ENCODE measurements at places on chromosomes 3 and 15.

DNA sequence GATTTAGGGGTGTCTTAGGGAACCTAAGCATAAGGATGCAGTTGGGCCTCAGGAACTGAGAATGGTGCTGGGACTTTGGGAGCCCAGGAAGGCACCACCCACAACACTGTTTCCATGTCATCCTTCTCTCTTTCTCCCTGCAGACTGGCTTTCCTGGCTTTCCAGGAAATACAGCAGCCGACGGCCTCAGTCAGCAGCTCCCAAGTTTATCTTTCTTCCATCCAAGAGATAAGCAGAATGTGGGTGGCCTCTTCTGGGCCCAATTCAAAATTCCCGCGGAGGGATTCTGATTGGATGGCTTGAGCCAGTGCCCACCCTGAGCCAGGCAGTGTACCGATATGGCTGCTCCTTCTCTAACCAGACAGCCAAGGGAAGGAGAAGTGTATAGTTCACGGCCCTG, 4.5 kb upstream of the CLN6 start:
- no peak for DNase-seq

GRCh38 chr15:85804481-85805170, 9.9 kb upstream of the KLHL25 start:
- DNase-seq, result no peak

DNA sequence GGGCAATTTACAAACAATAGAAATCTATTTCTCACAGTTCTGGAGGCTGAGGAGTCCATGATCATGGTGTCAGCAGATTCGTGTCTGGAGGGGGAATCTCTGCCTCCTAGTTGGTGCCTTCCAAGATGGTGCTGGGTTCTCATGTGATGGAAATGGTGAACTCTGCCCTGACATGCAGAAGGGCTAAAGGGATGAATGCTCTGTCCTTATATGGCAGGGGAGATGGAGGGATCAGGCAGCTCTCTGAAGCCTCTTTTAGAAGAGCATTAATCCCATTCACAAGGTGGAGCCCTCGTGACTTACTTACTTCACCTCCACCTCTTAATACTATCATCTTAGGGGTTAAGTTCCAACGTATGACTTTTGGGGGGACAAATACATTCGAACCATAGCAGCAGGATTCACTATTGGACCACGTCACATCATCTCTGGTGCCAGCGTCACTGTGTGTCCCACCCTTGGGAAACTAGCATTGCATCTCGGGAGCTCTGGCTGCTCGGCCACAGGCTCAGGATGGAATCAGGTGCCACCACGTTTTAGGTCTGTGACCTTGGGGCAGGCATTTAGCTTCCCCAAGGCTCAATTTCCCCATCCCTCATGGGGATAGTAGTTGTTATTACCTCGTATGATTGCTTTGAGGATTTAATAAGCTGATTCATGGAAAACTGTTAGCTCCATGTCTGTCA, 53.0 kb downstream of the SV2B start:
- DNase-seq, result no peak

DNA sequence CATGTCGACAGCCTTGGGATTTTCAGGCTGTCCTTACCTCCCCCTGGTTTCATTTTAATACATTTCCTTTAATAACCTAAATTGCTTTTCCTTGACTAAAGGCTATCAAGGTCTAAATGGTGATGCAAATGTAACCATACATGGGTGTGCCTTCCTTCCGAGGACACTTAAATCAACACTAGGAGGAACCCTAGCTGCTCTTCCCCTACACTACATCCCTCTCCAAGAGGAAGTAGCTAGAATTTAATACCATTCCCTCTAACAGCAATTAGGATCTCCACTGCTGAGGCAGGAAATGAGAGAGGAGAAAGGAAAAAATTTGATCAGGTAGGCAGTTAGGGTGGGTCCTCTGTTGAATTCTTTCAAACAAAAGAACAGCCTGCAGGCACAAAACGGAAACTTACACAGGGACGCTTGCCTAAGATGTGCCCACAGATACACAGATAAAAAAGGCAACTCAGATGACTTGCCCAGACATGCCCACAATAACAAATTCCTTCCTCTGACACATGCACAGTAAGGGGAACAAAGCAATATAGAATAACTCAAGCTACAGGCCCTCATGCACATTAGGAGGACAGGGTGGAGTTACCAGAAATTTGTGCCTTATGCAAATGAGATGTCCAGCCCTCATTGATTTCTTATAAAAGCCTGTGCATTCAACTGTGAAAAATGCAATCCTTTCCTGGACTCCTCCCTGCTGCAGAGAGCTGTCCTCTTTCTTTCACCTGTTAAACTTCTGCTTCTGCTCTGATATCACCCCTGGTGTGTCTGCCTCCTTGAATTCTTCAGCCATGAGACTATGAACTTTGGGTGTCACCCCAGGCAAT, 1024.4 kb upstream of the CADM2 start:
- no peak for DNase-seq

- peak; percentile 15 for DNase-seq
Observed at GRCh38 chr3:126081618-126082361, 2.1 kb downstream of the SLC41A3 start.

DNA sequence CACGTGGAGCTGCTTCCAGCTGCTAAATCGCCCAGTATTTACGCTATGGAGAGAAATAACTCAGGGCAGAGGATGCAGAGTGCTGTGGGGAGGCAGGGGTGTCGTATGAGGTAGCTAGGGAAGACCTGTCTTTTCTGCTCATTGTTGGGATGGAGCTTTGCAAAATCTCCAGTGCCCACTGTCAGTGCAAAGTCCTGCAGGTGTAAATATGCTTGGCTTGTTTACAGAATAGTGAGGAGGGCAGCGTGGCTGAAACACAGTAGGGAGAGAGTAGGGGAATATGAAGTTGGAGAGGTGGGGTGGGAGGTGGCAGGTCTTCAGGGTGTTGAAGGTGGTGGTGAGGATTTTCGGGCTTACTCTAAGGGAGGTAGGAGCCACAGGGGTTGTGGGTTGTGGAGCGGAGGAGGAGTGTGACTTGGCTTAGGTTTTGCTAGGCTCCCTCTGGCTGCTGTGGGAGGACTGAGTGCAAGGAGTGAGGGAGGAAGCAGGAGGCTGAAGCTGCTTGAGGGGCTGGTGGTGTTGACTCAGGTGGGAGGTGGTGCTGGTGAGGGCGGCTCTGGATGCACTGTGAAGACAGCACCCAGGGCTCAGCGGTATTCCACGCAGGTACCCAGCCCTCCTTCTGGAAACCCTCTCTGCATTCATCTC, 125.7 kb downstream of the FBLN2 start:
- DNase-seq, result no peak

GRCh38 chr15:24858737-24859601, 95.8 kb upstream of the SNRPN start:
- no peak for DNase-seq

GRCh38 chr3:5298453-5298852, 110.9 kb downstream of the EDEM1 start:
- DNase-seq, result peak; percentile 15

DNA sequence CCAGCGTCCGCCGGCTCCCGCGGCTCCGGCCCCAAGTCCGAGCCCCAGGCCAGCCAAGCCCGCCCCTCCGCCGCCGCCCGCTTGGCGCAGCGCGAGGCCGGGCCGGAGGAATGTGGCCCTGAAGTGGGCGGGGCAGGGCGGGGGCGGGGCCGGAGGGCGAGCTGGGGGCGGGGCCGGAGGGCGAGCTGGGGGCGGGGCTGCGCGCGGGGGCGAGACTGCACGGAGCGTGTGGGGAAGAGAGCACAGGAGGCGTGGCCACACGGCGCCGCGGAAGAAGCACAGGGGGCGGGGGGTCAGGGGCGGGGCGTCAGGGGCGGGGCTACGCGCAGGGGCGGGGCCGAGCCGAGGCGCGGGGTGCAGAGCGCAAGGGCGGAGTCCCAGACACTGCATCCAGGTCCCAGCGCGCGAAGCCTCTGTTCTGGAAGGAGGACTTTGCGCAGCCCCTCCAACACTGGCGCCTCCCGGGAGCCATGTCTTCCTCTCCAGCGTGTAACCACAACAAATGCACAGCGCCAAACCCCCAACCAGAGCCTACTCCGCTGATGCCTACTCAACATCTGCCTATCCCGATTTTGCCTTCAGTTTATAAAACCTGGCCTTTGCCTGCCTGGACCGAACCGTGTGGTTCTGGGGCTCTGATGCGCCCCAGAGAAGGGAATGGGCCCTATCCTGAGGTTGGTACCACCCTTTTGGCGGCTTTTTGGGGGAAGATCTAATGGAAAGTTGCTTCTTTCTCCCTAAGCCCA, 105.5 kb downstream of the IQSEC1 start:
- peak; percentile 82 for DNase-seq

DNA sequence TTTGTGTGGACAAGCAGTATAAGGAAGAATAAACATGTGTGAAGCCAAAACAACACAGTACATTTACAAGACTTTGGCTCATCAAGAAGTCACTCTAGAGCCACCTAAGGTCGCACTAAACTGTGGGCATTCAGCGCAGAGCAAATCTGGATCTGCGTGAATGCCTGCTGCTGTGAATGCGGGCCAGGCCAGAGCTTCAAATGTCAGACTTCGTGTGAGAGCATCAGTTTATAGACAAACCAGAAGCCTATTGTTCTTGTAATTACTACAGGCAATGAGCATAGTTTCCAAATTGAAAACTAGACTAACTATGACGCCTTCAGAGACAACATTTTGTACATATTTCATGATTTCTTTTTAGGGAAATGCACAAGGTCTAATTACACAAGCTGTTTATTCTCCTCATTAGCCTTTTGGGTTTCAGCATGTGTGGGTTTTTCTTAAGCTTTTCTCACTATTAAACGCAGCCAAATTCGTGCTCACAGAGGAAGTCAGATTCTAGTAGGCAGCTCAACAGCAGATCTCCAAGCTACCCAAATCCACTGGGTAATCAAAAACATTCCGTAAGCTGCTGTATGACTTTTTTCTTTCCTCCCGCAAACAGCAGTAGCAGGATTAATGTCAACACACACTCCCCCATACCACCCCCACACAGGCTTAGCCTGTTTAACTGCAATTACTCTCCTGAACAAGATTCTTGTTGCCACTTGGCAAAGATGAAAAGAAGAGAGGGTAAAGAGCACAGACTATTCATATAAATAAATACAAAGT, 84.5 kb upstream of the SETMAR start:
- DNase-seq, result no peak

GRCh38 chr3:197132916-197133530, 103.4 kb upstream of the MELTF start:
- no peak for DNase-seq

GRCh38 chr15:55673287-55673686, 69.7 kb downstream of the PRTG start:
- no peak for DNase-seq

DNA sequence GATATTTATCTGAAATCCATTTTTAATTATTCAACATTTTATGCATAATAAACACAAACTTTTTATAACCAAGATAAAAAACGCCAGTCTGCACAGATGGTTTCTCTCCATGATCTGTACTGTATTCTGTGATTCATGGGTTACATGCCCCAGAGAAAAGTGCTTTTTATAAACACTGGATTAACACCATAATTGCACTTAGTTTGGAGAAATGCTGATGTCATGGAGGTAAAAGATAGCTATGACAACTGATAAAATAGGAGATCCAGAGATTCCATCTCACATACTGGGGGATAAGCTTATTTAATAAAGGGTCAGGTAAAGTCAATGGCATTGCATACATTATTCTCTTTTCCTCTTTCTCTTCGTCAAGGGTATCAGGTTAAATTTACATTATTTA, 1460.4 kb upstream of the ALCAM start:
- DNase-seq, result no peak

- DNase-seq, result no peak
Observed at GRCh38 chr15:70802629-70803028, 39.3 kb upstream of the UACA start.

- no peak for DNase-seq
Observed at GRCh38 chr15:90262426-90262825, 3.0 kb upstream of the NGRN start.

- no peak for DNase-seq
Observed at GRCh38 chr3:156409694-156410093, 145.2 kb downstream of the SSR3 start.

DNA sequence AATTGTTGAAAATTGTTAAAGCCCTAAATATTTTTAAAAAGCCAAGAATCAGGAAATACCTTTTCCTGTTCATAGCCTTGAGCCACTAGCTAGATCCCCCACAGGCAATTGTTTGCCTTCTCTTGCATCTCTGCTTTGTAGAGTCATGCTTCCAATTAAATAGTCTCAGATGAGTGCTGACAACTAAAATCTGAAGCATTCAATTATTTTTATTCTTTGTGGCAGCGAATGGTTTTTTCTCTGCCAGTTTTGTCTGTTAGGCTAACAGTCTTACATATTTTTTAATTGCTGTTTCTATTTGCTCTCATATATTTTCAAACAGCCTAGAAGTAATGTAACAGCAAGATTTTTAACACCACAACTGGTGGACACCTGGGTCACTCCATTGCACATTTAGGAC, 277.1 kb upstream of the GBE1 start:
- no peak for DNase-seq

GRCh38 chr3:11089931-11090330, 64.4 kb upstream of the HRH1 start:
- no peak for DNase-seq

DNA sequence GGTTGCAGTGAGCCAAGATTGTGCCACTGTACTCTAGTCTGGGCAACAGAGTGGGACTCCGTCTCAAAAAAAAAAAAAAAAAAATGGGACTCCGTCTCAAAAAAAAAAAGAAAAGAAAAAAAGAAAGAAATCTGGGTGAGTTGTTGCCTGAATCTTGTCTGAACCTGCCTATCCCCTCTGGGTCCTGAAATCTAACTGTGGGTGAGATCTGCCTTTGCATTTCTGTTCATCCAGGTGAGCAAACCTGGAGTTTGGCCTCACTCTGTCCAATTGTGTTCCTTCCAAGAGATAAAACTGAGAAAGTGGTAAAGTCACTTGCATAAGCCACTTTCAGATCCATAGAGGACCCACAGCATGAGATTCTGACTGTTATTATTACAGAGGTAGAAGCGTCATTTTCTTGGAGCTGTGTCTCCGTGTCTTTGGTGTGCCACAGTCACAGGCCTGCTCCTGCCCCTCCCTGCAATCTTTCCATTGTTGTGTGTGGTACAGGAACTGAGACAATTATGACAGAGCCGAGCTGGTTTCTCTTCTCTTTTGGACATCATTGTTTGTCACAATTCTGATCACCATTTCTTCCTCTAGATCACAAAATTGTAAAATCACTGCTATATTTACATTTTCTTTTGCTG, 235.9 kb downstream of the LPP start:
- DNase-seq, result no peak

DNA sequence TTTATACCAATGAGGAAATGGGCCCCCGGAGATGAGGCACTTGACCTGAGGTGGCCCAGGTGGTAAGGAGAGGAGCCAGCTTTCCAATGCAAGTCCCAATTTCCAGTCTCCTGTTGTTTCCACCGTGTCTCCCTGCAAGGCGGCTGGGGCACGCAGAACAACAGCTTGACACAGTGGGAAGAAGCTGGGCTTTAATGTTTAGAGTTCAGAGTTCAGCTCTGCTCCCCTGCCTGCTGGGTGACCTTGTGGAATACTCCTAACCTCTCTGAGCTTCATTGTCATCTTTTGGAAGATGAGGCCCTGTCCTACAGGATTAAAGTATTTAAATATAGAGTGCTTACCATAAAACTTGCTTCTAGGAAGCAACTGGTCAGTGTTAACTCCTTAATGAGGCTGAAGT, 80.3 kb downstream of the SMAD3 start:
- no peak for DNase-seq

- DNase-seq, result peak; percentile 65
Observed at GRCh38 chr15:40252438-40253166, 13.7 kb downstream of the PAK6 start.

- DNase-seq, result no peak
Observed at GRCh38 chr3:99681512-99681911, 43.1 kb downstream of the COL8A1 start.

- DNase-seq, result no peak
Observed at GRCh38 chr3:179233043-179233442, 17.9 kb downstream of the KCNMB3 start.

All from RPMI8226 (cell line).